Activated CD8-positive, alpha-beta T cell treated with anti-CD3 and anti-CD28 coated beads for 36 hours (primary cell): ENCODE measurements at places on chromosomes 5 and 9. TPM values are rescaled to one million over a fixed set of nuclear protein-coding genes. Genes with fewer than 3 reads are reported as not detected.

The C5 gene
- total RNA-seq: 1.9 TPM

- no peak for DNase-seq
Measured at GRCh38 chr9:81118416-81118815, 570.9 kb downstream of the TLE1 start.

GRCh38 chr9:105608721-105609598 is 51.0 kb downstream of the FKTN start:
- DNase-seq: no peak

DNA sequence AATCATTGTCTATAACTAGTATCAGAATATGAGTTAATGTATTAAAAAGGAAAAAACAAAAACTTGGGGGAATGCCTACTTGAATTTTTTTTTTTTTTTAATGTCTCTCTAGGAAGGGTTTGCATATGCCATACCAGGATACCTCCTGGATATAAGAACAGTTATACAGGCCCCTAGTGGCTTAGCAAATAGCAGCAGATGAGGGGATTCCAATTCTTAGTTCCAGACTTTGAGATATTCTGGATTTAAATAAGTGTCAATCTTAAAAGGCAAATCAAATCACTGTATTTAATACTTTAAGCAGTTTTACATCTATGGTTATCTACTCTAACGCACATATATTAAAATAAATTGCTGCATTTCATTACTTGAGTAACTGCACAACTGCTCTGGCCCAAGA is 1055.5 kb upstream of the DMAC1 start:
- DNase-seq: no peak

- no peak for DNase-seq
Measured at GRCh38 chr9:89374176-89374575, 55.9 kb downstream of the SECISBP2 start.

- DNase-seq: no peak
Measured at GRCh38 chr5:176817369-176817840, 7.0 kb downstream of the UNC5A start.

DNA sequence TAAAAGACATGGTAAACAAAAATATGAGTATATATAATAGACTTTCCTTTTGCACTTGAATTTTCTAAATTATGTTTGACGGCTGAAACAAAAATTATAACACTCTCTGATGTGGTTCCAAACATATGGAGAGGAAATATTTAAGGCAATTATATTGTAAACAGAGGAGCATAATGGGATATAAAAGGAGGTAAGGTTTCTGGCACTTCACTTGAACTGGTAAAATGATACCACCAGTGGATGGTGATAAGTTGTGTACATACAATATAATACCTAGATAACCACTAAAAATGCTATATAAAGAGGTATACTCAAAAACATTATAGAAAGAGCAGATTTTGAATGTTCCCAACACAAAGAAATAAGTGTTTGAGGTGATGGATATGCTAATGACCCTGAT is 192.9 kb upstream of the RAD23B start:
- DNase-seq: no peak

The SLC4A9 gene
- not detected for total RNA-seq

The MRPS27 gene
- total RNA-seq: 91.5 TPM

The CARTPT gene
- total RNA-seq: not detected

The ITK gene
- total RNA-seq: 236 TPM

The FAM221B gene
- total RNA-seq: not detected

The TXNDC8 gene
- total RNA-seq: not detected

GRCh38 chr5:7869474-7870136 is 657 bp downstream of the MTRR start:
- peak; percentile 57 for DNase-seq

GRCh38 chr9:76630916-76631315 is 133.3 kb upstream of the PCA3 start:
- no peak for DNase-seq

- DNase-seq: no peak
Measured at GRCh38 chr9:91117474-91117891, 244.2 kb downstream of the AUH start.

The NMUR2 gene
- not detected for total RNA-seq

DNA sequence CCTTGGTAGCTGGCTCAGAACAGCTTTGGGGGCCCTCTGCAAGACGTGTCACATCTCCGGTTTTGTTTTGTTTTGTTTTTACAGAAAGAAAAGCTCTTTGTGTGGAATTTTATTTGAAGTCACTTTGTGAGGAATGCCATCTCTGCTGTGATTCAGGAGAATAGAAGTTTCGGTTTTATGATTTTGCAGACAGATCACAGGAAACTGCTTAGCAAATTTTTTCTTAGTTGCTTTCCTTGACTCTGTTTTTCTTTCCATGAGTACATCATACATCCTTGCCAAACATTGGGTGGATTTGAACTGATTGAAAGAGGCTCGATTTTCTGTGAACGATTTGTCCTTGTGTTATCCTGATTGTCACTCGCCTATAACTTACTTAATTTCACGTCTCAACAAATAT is 5.1 kb downstream of the SEMA5A start:
- no peak for DNase-seq

DNA sequence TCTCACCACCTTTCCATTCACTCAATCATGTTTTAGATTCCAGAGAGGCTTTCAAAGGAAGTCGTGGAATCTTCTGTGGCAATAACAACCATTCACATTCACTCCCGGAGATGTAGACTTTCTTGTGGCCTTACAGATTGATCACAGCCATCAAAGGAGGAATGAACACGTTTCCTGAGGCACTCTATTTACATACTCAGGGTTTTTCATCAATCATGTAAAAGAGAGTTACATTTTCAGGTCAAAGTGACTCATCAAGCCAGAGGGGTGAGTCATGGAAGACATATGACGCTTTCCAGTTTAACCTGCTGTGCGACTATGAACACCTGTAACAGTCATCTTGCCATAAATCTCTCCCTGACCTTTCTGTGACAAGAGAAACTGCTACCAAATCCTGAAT is 39.3 kb upstream of the RAD23B start:
- DNase-seq: peak; percentile 80

GRCh38 chr5:146753641-146754040 is 124.9 kb downstream of the PPP2R2B start:
- no peak for DNase-seq

The CA9 gene
- total RNA-seq: 4.5 TPM

GRCh38 chr5:73120222-73121118 is at the start of gene TMEM171:
TSS of gene TMEM171 (plus strand) at chr5:73120575. CDS start at chr5:73123374, 2,799 bp downstream.
- DNase-seq: peak; percentile 11

The GDNF gene
- total RNA-seq: not detected

The OTP gene
- total RNA-seq: not detected

DNA sequence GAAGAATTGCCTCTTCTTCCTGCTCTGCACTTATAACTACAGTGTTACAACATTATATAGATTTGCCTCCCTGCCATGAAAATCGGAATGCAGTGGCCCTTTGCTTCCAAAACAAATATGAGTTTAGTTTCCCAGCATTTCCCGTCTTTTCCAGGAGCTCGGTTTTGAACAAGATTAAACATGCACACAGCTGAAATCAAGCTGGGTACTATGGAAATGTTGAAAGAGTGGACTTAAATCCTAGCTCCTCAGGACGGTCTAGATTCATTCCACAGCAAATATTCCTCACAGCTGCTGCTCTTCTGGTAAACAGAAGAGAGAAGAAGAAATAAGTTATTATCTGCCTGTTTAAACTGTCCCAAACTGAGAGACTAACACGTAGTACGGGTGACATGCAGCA is 161.4 kb downstream of the PIK3R1 start:
- no peak for DNase-seq

DNA sequence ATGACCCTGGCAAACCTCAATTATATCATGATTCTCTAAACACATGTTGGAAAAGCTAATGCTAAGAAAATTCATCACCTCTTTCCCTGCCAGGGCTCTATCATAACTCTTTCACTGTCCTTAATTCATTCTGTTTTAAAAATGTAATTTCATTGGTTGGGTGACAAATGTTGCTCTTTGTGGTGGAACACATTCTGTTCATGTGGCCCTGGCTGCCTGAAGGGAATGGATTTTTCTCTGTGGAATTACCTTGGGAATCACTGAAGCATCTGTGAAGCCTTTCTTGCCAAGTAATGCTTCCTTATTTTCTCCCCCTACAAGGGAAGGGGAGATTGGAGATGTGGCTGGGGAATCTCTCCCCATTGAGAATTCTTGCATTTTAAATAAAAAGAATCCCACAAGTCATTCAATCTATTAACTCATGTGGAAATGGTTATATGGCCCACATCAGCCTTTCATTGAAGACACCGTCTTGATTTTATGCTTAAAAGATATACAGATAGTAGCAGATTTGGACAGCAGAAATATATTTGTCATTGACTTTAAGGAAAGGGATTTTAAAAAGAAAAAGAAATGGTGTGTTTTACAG is 201.8 kb upstream of the NMUR2 start:
- DNase-seq: no peak

DNA sequence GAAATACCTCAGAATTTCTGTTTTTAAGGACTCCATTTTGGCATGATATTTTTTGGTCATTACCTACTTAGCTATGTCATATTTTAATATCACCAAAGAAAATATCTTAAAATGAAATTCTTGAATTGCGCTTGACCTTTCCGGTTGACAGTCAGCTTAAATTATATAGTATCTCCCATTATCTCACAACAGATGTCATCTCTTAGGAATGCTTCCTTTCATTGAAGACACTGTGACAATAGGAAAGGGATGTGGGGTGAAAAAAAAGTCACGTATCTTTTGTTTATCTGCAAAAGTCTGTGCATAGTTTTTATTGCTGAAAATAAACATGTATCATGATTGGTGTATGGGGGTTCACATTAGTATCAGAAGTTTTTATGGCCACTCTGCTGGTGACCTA is 105.8 kb downstream of the INVS start:
- DNase-seq: no peak

The TAF9 gene
- 70.6 TPM for total RNA-seq

DNA sequence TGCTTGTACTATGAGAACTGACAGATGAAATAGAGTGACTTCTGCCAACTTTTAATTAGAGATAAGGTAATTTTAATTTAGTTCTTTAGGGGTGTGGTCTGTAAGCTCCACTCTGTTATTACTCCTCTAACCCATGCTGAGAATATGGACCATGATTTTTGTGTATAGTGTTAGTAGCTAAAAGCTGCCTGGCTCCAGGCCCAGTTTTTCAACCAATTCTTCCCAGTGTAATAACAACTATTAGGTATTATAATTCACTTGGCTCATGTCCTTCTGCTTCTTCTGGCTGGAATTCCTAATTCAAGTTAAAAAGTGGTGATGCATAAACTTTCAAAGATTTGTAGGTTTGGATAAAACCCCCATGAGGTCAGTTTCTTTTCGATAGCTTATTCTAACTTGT is 216.3 kb downstream of the ISL1 start:
- no peak for DNase-seq

GRCh38 chr5:128574041-128574440 is 36.0 kb upstream of the FBN2 start:
- no peak for DNase-seq

DNA sequence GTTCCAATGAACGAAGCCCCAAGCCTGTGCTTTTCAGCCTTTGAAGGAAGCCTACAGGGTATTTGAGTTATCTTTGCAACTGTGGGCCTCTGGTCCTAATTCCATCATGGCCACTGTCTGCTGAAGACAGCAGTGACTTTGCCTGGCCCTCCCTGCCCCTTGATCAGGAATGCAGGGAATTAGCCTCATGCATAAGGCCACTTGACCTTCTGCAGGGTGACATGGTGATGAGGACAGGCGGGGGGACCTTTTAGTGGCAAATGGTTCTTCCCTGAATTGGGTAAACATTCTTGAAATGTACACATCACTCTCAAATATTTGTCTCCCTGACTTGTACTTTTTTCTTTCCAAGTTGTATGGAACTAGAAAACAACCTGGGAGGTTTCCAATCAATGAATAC is 25.2 kb upstream of the XPA start:
- no peak for DNase-seq

DNA sequence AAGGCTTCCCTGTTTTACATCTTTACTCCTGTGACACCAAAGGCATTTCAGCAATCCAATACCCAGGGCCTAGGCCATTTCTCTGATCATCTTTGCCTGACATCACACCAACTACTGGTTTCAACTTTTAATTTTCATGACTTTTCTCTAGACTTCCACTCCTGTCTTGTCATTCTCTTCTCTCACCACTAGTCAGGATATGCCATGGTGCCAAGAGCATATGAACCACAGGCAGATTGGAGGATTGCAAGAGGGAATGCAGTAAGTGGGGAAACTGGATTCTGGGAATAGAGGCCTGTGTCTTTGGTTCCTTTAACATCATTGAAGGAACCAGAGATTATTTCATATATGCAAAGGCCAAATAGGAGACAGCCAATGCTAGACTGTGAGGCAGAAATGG is 69.3 kb downstream of the ANKRD31 start:
- no peak for DNase-seq

DNA sequence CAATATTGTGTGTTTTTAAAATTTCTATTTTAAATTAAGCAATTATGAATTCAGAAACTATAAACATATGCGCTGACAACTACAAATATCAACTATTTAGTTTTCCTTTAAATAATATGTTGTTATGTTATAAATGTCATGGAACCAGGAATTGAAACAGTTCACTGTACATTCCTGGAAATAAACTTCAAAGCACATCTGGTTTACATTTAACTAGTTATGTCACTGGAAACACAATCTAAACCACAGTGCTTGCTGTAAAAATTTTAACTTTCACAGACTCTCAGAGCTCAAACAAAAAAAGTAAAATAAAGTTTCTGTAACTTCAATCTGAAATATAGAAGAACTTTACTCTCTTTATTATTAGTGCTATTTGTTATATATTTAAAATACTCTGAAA is 179.2 kb downstream of the FBN2 start:
- DNase-seq: no peak

GRCh38 chr5:51194671-51195070 is 188.6 kb upstream of the ISL1 start:
- DNase-seq: no peak

GRCh38 chr5:71925608-71926091 is 181.6 kb upstream of the MAP1B start:
- no peak for DNase-seq

- DNase-seq: no peak
Measured at GRCh38 chr5:95555553-95555952, 652 bp downstream of the ARSK start.

GRCh38 chr5:152124409-152125041 is 199.9 kb upstream of the GLRA1 start:
- no peak for DNase-seq

The BDP1 gene
- total RNA-seq: 26.8 TPM

GRCh38 chr5:146071171-146071570 is 34.2 kb downstream of the PLAC8L1 start:
- no peak for DNase-seq

- DNase-seq: no peak
Measured at GRCh38 chr9:110142868-110143481, 65.0 kb downstream of the C9orf152 start.

GRCh38 chr5:172004824-172005237 is 1.6 kb downstream of the FBXW11 start:
- peak; percentile 72 for DNase-seq

- DNase-seq: no peak
Measured at GRCh38 chr5:140011297-140011802, 31.7 kb downstream of the NRG2 start.
